Panc1 (cell line): ENCODE measurements at places on chromosomes 7 and 10. TPM values are rescaled to one million over a fixed set of nuclear protein-coding genes. Genes with fewer than 3 reads are reported as not detected.

The GPC2 gene
- 7.9 TPM for total RNA-seq

DNA sequence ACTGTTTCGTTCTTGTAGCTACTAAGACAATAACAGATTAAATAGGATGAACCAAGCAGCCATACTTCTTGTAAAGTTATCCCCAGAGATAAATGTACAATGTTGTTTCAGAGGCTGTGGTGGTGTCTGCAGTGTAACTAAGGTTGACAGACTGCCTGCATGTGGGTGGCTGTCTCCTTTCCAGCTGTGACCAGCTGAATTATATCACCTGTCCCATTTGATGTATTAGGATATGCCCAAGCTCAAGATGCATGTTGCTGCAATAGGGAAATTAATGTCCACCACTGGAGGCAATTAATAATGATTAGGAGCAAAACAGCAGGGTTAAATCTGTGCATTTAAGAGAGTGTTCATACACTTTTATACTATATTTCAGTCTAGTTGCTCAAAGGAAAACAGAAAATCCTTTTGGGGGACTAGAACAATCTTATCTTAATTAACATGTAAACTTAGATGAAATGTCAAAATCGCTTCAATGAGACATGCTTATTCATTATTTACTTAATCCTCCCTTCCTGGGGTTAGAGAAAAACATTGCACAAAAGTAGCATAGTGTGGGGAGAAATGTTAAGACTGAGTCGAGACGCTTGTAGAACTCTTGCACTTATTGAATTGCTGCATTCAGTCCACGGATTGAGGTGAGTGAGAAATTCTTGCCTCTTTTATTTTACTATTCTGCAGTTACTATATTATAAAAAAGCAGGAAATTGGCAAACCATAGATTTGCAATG is 269.0 kb downstream of the SNX10 start:
- DNase-seq: no peak
- no peaks in the 10 kb centered on the region for H3K36me3 ChIP-seq
- no peak overlapping the region for H3K4me3 ChIP-seq
- H3K4me1 ChIP-seq: no peaks in the 10 kb centered on the region
- H3K27ac ChIP-seq: no peak overlapping the region
- H3K27me3 ChIP-seq: no peaks in the 10 kb centered on the region; the same call in none of the 2 replicates

The TRIM50 gene
- not detected for total RNA-seq

- no peak overlapping the region for H3K27ac ChIP-seq
- H3K36me3 ChIP-seq: no peaks in the 10 kb centered on the region
- H3K4me3 ChIP-seq: no peak overlapping the region
- DNase-seq: no peak
- H3K27me3 ChIP-seq: peaks cover 6% of the 10 kb centered on the region; the same call in 1 of the 2 replicates
These were observed 79.2 kb downstream of the NEUROD6 start for GRCh38 chr7:31261341-31261740.

The AGAP9 gene
- 9.9 TPM for total RNA-seq

- H3K27ac ChIP-seq: no peak overlapping the region
- DNase-seq: no peak
- H3K4me1 ChIP-seq: peaks cover 7% of the 10 kb centered on the region; the same call in 1 of the 2 replicates
- H3K36me3 ChIP-seq: no peaks in the 10 kb centered on the region
- H3K4me3 ChIP-seq: no peak overlapping the region
These were observed 4.0 kb downstream of the MORN4 start for GRCh38 chr10:97629289-97629688.

- no peaks in the 10 kb centered on the region for H3K36me3 ChIP-seq
- H3K4me3 ChIP-seq: no peak overlapping the region
- DNase-seq: no peak
- H3K27ac ChIP-seq: no peak overlapping the region
These were observed 258.0 kb downstream of the ELFN1 start for GRCh38 chr7:1927937-1928644.

GRCh38 chr7:13908667-13909397 is 80.6 kb downstream of the ETV1 start:
- H3K36me3 ChIP-seq: no peaks in the 10 kb centered on the region
- H3K4me3 ChIP-seq: no peak overlapping the region
- no peak for DNase-seq
- no peak overlapping the region for H3K27ac ChIP-seq
- H3K27me3 ChIP-seq: no peaks in the 10 kb centered on the region
- H3K4me1 ChIP-seq: no peaks in the 10 kb centered on the region
